Right cardiac atrium (tissue), 5 donors: ENCODE measurements at places on chromosomes 7 and 10. TPM values are rescaled to one million over a fixed set of nuclear protein-coding genes. Genes with fewer than 3 reads are reported as not detected.

- DNase-seq: no peak
Measured at GRCh38 chr10:122657255-122657654, 42.4 kb downstream of the C10orf120 start.

DNA sequence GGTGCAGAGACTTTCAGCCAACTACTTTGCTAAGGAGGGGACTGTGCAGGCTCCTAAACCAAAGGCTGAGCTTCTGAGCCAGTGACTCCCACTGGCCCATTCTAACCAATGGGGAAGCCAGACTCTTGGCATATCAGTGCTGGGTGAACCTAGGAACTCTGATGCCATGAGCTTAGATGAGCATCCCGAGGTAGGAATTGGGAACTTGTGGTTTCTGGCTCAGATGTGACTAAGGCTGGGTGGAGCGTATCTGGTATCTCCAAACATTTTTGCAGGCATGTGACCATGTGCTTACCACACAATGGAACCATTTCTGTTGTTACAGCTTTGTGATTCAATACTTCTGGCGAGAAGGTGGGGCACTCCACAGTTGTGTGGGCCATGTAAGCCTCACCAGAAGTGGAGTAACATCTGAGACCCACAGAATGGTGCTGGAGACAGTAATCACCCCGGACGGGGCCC is 2.5 kb upstream of the AVPI1 start:
- no peak for DNase-seq

- peak; percentile 33 for DNase-seq
Measured at GRCh38 chr7:127337581-127337980, 54.9 kb downstream of the ZNF800 start.

- peak; percentile 45 for DNase-seq
Measured at GRCh38 chr10:60236869-60237524, 152.7 kb downstream of the ANK3 start.

GRCh38 chr10:78381107-78381506 is 347.4 kb downstream of the RPS24 start:
- no peak for DNase-seq

The GRM8 gene
- not detected for total RNA-seq

The IKZF1 gene
- 4.2 TPM for total RNA-seq

GRCh38 chr10:46223626-46224413 is 63.0 kb upstream of the ANTXRL start:
- DNase-seq: no peak

The FAM20C gene
- total RNA-seq: 38.0 TPM

The TMEM213 gene
- not detected for total RNA-seq

DNA sequence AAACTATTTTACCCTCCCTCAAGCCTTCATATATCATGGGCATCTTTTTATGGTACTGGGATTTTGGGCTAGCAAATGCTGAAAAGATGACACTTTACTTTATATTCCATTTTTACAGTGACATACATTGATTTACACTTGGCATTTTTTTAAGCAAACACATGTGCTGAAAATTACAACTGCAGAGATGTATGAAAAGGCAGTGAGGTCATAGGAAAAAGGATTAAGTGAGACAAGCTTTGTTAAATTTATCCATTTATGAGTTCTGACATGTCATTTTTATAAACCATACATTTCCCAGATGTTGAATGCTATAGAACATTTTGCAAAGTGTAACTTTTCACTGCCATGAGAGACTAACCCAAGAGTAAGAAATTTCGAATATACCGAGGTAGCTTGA is 68.8 kb upstream of the RSU1 start:
- DNase-seq: no peak

DNA sequence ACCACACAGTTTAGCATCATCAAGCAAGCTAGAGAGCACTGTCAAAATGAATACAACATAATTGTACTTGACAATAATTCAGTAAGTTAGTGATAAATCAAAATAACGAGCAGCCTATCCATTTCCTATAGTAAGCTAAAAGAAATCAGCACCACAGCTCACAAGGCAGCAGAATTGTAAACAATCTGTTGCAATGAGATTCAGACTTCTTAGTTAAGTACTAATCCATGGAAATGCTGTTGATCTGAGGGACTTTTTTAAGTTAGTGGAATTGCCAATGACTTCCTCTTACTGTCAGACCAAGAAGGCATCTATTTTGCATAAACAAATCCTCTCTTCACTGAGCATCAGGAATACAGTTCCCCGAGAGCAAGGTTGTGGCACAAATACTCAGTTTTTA is 136.6 kb upstream of the CCDC6 start:
- DNase-seq: no peak
